ENCODE measurements at places on chromosomes 11 and 22. TPM values are rescaled to one million over a fixed set of nuclear protein-coding genes. Genes with fewer than 3 reads are reported as not detected.

LPXN gene
- 11.6 TPM for total RNA-seq

DNA sequence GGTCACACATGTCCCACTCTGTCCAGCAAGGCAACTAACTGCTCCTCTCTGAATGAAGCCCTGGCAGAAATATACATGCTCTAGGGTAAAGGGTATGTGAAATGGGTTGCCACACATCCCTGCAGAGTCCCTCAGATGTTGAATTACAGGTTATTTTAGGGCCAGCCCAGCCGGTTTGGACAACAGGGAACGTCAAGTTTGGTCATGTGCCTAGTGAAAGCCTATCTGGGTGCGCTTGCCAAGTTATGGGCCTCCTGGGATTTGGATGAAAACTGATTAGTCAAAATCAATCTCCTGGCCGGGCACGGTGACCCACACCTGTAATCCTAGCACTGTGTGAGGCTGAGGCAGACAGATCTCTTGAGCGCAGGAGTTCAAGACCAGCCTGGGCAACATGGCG, 10.4 kb downstream of the AP1B1 start:
- peaks cover 22% of the 10 kb centered on the region for H3K4me1 ChIP-seq
- no peak overlapping the region for H3K4me3 ChIP-seq
- H3K27me3 ChIP-seq, result no peaks in the 10 kb centered on the region
- peak; percentile 80 for DNase-seq
- H3K27ac ChIP-seq, result peak overlapping the region; percentile 54
- peaks cover 37% of the 10 kb centered on the region for H3K36me3 ChIP-seq

DNA sequence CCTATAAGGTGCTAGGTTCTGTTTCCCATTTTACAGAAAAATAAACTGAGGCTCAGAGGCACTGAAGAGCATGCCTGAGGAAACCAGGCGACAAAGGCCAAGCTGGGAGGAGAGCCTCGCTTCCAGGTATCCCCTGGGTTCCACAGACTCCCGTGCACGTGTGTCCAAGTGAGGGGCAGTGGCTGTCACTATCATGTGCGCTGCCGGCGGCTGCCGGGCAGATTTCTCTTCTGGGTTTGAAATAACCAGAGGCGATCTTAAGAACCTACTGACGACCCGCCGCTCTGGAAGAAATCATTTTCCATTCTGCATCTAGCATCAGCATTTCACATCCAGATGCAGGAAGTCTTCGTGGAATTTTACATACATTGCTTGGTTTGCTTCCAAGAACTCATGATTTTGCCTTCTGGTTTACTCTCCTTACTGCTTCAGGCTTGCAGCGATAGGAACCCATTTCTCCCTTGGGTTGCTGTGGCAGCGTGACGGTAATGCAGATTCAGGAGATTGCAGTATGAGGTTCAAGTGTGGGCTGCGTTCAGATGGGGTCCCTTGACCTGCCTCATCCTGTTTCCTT, 28.6 kb downstream of the ARHGAP8 start:
- H3K27me3 ChIP-seq, result no peaks in the 10 kb centered on the region
- no peak overlapping the region for H3K4me3 ChIP-seq
- H3K36me3 ChIP-seq, result no peaks in the 10 kb centered on the region

DNA sequence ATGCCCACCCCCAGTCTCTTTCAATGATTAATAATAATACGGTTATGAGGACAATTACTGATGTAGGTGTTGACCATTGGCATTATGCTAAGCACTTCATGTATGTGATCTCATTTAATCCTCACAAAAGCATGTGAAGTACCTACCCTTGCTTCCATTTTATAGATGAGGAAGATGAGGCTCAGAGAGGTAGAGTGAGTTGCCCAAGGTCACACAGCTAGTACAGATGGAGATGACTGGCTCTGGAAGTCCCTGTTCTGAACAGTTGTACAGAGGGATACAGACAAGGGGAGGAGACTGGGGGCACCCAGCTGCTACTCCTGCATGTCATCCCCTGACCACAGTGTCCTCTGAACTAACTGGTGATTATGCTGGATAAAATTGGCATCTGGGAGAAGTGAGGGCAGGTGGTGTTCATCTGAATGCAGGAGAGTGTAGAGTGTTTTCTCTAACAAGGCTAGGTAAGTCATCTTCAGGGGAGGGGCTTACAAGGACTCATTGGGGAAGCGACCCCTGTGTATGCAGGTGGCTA, 43.2 kb downstream of the KIAA1671 start:
- peak overlapping the region; percentile 29 for H3K27ac ChIP-seq
- no peaks in the 10 kb centered on the region for H3K27me3 ChIP-seq
- no peaks in the 10 kb centered on the region for H3K36me3 ChIP-seq
- no peak for DNase-seq
- H3K4me3 ChIP-seq, result no peak overlapping the region
- peaks cover 26% of the 10 kb centered on the region for H3K4me1 ChIP-seq

DNA sequence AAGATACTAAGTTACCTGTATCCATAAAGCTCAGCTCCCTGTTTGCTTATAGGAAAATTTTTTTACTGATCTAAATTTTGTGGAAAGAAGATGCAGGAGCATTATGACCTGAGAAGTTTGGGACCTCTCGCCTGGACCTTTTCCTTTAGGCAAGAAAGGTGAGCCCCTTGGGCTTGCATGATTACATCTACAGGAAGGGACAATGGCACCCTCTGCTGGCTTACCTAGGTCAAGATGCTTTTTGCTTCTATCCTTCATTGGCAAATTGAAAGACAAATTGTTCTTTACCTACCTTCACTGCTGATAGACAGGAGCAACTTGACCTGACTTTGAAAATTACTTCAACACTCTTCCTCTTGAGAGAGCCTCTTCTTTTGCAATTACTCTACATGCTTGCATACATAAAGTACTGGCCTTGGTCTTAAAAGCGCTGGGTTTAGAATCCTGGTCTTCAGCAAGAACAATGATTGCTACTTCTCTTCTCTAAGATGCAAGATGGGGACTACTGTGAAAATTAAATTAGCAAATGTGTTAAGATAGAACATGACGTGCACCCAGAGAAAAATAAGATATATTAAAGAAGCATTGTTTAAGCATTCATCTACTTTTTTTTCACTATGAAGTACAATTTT, 147.2 kb downstream of the TRPC6 start:
- H3K27me3 ChIP-seq, result no peaks in the 10 kb centered on the region
- no peak overlapping the region for H3K27ac ChIP-seq
- peaks cover 11% of the 10 kb centered on the region for H3K4me1 ChIP-seq
- no peak overlapping the region for H3K4me3 ChIP-seq
- DNase-seq, result peak; percentile 55

- DNase-seq, result no peak
- H3K27me3 ChIP-seq, result peaks cover 25% of the 10 kb centered on the region
- no peak overlapping the region for H3K27ac ChIP-seq
- H3K36me3 ChIP-seq, result no peaks in the 10 kb centered on the region
Observed at GRCh38 chr22:49678137-49678841, 149.4 kb downstream of the BRD1 start.

SYT12 gene
- total RNA-seq, result not detected

- H3K4me1 ChIP-seq, result no peaks in the 10 kb centered on the region
- no peaks in the 10 kb centered on the region for H3K27me3 ChIP-seq
- H3K4me3 ChIP-seq, result no peak within 1 kb of the TSS
- no peak for DNase-seq
- no peaks in the 10 kb centered on the region for H3K36me3 ChIP-seq
Observed at GRCh38 chr11:6920702-6921101, at the start of gene OR2D3. Gene OR2D3, plus strand, starts transcription at chr11:6921002. Its CDS starts 0 bp downstream, at chr11:6921002.

DNA sequence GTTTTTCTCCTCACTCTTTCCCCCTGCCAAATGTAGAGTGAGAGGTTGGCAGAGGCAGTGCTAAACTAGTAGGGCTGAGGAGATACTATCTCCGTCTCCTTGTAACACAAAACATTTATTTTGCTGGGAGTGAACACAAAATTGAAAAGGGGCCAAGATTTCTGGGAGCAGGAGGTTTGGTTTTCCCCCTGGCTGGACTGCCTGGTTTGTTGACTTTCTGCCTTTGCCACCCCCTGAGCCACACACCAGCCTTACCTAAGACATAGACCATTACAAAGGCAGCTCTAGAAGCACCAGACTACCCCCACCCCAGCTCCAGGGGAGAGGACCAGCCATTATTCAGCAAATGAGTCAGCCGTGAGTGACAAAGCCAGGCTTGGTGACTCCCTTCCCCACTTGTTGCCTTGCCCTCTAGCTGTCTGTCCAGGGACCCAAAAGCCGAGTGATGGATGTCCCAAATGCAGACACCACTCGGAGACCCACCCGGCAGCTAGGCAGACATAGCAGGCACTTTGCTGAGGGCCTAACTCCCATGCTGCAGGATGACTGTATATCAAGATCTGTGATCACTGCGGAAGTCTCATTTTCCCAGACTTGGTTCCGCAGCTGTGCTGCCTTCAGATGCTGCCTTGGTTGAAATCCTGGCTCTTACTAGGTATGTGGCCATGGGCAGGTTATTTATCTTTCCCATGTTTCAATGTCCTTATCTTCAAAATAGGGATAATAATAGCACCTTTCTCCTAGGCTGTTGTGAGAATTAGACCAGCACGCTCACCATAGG, 17.7 kb upstream of the CDON start:
- no peak for DNase-seq
- peaks cover 25% of the 10 kb centered on the region for H3K4me1 ChIP-seq
- H3K4me3 ChIP-seq, result no peak overlapping the region
- peak overlapping the region; percentile 59 for H3K27ac ChIP-seq
- H3K36me3 ChIP-seq, result no peaks in the 10 kb centered on the region

DNA sequence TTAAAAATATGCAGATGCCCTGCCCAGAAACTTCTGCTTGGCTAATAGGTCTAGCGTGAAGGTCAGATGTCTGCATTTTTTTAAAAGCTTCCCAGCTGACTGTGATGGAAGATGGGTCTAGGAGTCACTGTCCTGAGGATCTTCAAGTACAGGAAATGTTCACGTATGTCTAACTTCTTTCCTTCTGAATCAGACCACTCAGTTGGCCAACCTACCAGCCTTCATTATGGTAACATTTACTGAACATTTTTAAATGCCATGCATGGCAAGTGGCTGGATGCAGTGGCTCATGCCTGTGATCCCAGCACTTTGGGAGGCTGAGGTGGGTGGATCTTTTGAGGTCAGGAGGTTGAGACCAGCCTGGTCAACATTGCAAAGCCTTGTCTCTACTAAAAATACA, 1.1 kb upstream of the PRG2 start:
- no peaks in the 10 kb centered on the region for H3K4me1 ChIP-seq
- no peaks in the 10 kb centered on the region for H3K27me3 ChIP-seq
- no peak overlapping the region for H3K27ac ChIP-seq

DNA sequence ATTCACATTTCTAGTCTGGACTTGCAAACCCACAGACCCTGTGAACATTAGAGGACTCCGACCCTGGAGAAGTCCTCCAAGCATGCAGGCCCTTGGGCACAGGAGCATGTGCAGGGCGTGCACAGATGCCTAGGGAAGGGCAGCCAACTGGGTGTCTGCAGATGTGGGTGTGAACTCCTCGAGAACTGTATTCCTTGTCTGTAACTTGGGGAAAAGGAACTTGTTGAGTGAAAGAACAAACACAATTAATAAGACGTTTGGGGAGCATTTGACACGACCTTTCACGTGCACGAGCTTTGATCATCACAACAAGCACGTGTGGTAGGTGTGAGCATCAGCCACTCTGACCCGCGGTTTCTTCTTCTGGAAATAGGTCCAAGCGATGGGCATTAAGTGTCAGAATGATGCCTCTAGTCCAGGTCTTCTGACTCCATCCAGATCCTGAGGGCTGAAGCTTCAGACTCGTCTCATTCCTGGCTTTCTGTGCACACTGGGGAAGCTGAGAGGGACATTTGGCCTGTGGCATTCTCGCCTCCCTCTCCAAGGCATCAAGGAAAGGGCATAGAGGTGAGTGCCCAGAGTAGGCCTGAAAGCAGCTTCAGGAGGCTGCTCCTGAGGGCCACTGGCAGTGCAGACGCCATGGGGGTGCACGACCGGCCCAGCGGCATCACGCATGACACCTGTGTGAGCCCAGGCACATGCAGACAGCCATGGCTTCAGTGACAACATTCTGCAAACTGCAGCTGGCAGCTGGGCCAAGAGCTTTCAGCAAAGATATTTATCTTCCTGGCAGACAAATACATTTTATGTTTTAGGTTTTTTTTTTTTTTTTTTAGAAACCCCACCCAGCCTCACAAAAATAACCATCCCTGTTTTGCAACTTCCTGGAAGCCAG, 32.5 kb downstream of the ALX4 start:
- H3K4me3 ChIP-seq, result no peak overlapping the region
- H3K27me3 ChIP-seq, result no peaks in the 10 kb centered on the region
- no peaks in the 10 kb centered on the region for H3K36me3 ChIP-seq
- no peak overlapping the region for H3K27ac ChIP-seq
- no peak for DNase-seq

DNA sequence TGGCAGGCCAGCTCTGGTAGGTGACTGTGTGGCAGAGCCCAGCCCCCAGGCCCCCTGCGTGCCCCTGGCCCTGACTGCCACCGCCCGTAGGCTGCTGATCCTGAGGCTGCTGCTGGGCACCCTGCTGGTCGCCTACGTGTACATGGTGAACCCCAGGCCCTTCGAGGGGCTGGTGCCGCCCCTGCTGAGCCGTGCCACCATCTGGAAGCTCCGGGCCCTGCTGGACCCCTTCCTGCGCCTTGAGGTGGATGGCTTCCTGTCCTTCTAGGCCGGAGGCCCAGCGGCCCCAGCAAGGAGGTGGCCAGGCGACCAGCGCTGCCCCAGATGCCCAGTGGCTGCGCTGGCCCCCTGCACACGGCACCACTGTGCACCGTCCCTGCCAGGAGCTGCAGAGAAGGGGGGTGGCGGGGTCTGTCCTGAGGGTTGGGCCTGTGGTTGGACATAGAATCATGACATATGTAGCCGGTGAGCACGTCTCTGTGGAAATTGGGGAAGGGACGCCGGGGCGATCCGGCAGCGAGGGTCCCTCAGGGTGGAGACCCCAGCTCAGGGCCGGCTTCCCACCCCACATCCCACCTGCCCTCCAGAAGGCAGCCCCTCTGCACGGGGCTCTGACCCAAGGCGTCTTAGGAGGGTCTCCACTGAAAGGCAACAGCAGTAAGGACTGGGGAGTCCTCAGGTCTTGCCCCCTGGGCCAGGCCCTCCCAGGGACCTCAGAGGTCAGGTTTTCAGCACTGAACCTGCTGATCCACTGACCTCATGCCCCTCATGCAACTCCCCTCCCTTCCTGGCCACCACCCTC, 185.4 kb downstream of the IGLL1 start:
- no peak overlapping the region for H3K4me3 ChIP-seq
- no peaks in the 10 kb centered on the region for H3K4me1 ChIP-seq
- no peak overlapping the region for H3K27ac ChIP-seq
- H3K36me3 ChIP-seq, result no peaks in the 10 kb centered on the region

MALAT1 gene
- 13,707 TPM for total RNA-seq

C11orf87 gene
- total RNA-seq, result 0.18 TPM

GRCh38 chr11:128470081-128470480, 117.3 kb downstream of the ETS1 start:
- no peak overlapping the region for H3K27ac ChIP-seq
- H3K36me3 ChIP-seq, result peaks cover 36% of the 10 kb centered on the region
- H3K4me1 ChIP-seq, result peaks cover 92% of the 10 kb centered on the region
- no peaks in the 10 kb centered on the region for H3K27me3 ChIP-seq
- no peak for DNase-seq
